ENCODE measurements at places on chromosomes 16 and 17.

DNA sequence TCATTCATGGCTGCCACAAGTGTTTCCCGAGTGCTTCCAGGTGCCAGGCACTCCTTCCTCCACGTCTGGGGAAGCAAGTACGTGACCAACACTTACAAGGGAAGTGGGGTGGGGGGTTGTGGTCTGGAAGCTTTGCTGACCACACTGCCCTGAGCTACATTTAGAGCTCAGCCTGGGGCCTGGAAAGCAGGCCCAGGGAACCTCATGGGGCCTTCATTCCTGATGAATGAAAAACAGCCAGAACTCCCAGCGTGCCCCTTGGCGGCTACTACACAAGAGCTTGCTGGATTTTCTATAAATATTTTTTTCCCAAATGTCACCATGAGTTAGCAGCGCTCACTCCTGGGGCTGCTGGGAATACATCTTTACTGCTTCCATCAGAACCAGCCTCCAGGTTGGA is 73.3 kb downstream of the ABCC12 start:
- no peak for DNase-seq

DNA sequence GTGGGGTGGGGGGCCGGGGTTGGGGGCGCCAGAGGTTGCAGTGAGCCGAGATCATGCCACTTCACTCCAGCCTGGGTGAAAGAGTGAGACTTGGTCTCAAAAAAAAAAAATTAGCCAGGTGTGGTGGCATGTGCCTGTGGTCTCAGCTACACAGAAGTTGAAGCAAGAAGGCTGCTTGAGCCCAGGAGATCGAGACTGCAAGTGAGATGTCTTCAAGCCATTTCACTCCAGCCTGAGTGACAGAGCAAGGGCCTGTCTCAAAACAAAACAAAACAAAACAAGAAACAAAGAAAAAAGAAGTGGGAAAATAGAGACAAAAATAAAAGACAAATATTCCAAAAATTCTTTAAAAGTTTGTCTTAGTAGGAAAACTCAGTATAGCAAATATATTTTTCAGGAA is 135.1 kb upstream of the CORO6 start:
- no peak for DNase-seq

GRCh38 chr17:78132084-78132676 is 1.6 kb downstream of the TMC8 start:
- DNase-seq: no peak

DNA sequence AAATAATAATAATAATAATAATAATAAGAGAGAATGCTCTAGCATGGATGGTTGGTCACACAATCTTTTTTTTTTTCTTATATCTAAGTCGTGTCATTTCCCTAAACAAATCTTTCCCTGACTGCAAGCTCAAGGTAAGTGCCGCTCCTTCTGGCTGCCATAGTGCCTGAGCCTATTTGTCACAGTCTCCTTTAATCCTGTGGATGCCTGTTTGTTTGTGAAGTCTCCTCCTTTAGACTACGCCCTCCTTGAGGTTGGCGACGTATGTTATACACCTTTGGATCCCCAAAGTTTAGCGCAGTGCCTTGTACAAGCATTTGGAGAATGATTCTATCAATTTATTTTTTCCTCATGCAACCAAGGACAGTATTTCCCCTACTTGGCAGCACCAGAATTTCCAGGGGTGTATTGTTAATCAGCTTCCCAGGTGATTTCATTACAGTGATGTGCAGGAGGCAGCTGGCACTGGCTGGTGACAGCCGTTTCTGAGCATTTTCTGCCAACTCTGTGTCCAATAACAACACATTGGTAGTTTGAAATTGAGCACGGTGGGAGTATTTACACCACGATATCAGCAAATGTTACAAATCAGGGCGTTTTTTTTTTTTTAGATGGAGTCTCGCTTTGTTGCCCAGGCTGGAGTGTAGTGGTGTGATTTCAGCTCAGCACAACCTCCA is 26.6 kb downstream of the TMEM238L start:
- no peak for DNase-seq

GRCh38 chr16:10984509-10984908 is 40.1 kb downstream of the CLEC16A start:
- DNase-seq: no peak

Data from breast epithelium (tissue), 4 donors.